Endodermal cell (in vitro differentiated cells): ENCODE measurements at places on chromosomes 13 and 19. TPM values are rescaled to one million over a fixed set of nuclear protein-coding genes. Genes with fewer than 3 reads are reported as not detected.

DNA sequence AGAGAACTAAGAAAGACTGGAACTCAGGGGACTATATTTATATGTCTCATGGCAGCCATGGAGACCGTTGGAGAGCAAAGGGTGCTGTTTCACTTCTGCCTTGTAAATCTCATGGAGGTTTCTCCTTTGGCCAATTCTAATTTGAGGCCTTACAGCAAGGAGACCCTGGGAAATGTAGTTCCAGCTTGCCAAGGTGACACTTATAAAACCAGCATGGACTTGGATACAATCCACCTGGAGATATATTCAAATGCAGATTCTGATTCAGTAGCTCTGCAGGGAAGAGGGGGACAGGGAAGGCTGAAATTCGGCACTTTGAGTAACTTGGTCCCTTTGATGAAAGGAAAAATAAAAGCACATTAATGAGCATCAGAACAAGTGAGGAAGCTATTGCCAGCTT, 90.0 kb downstream of the OXGR1 start:
- H3K4me3 ChIP-seq = no peak overlapping the region
- no peak for DNase-seq
- peaks cover 4% of the 10 kb centered on the region for H3K27me3 ChIP-seq
- no peak overlapping the region for H3K27ac ChIP-seq
- no peaks in the 10 kb centered on the region for H3K36me3 ChIP-seq

Gene HSD17B14
- total RNA-seq = 78.4 to 124 TPM (median 81.0 TPM) in 3 replicates

Gene SHISA2
- total RNA-seq = 166 to 318 TPM (median 292 TPM) in 3 replicates

DNA sequence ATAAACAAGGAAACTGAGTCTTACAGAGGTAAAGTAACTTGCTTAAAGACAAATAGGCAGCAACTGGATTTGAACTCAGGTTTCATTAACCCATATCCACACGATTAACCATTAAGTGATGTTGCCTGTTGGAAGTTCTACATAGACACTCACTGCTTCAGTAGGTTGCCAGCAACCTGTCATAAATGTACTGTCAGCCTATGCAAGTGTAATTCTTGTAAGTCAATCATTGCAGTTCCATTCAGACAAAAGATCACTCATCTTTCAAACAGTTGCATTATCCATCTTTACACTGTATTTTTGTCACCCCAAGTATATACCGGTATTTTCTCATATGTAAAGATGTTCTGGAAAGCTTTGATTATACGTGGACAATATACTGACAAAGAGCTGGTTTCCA, 676.9 kb upstream of the PCDH20 start:
- H3K4me3 ChIP-seq = no peak overlapping the region
- no peaks in the 10 kb centered on the region for H3K4me1 ChIP-seq
- no peaks in the 10 kb centered on the region for H3K27me3 ChIP-seq
- no peaks in the 10 kb centered on the region for H3K36me3 ChIP-seq

Gene SYT5
- total RNA-seq = not detected in 2 replicates

GRCh38 chr19:33740811-33741396, 55.8 kb upstream of the KCTD15 start:
- DNase-seq = peak; percentile 90
- no peak overlapping the region for H3K4me3 ChIP-seq
- H3K36me3 ChIP-seq = no peaks in the 10 kb centered on the region
- H3K4me1 ChIP-seq = no peaks in the 10 kb centered on the region
- H3K27me3 ChIP-seq = no peaks in the 10 kb centered on the region

Gene MAMSTR
- 2.3 to 3.5 TPM (median 2.6 TPM) in 3 replicates for total RNA-seq

Gene OXGR1
- 0.31 to 1.6 TPM (median 1.0 TPM) in 3 replicates for total RNA-seq

GRCh38 chr19:31625056-31625455, 275.8 kb upstream of the TSHZ3 start:
- H3K27me3 ChIP-seq = no peaks in the 10 kb centered on the region
- no peaks in the 10 kb centered on the region for H3K36me3 ChIP-seq
- DNase-seq = no peak
- no peak overlapping the region for H3K4me3 ChIP-seq
- H3K4me1 ChIP-seq = no peaks in the 10 kb centered on the region

Gene ZNF121
- 95.3 and 100 TPM in 2 replicates for total RNA-seq

DNA sequence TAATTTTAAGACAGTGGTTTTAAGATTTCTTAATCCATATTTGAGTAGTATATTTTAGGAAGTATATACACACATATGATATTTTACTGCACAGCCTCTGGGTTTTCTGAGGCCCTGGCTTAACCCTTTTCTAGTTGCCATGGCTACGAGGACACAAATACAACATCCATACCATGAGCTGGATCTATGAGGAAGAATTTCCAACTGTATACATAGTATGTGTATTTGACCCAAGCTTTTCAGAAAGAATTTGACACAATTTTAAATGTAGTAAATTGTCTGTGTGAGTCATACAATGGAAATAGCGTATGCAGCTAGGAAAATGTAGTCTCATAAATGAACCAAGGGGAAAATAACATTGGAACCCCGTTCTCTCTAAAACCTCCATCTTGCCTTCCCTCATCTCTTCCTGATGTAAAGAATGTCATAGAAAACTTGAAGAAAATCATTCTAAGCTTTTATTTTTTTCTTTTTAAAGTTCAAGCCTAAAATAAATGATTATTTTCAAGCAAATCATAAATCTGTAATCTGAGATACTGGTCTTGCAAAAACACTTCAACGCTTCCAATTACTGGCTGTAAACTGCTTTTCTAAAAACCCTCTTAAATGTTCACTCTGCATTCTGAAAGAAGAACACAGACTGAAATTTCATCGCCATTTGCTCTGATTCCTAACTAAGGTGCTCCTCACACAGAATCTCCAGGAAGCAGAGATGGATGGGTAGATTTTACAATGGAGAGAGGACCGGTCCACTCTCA, 172.4 kb downstream of the LACC1 start:
- peak overlapping the region; percentile 88 for H3K27ac ChIP-seq
- no peaks in the 10 kb centered on the region for H3K36me3 ChIP-seq
- H3K4me3 ChIP-seq = no peak overlapping the region
- DNase-seq = no peak
- peaks cover 8% of the 10 kb centered on the region for H3K4me1 ChIP-seq
- no peaks in the 10 kb centered on the region for H3K27me3 ChIP-seq
